ENCODE measurements at places on chromosomes 4 and X.

GRCh38 chrX:13000301-13000811 lies 25.4 kb downstream of the TMSB4X start:
- no peak for DNase-seq

DNA sequence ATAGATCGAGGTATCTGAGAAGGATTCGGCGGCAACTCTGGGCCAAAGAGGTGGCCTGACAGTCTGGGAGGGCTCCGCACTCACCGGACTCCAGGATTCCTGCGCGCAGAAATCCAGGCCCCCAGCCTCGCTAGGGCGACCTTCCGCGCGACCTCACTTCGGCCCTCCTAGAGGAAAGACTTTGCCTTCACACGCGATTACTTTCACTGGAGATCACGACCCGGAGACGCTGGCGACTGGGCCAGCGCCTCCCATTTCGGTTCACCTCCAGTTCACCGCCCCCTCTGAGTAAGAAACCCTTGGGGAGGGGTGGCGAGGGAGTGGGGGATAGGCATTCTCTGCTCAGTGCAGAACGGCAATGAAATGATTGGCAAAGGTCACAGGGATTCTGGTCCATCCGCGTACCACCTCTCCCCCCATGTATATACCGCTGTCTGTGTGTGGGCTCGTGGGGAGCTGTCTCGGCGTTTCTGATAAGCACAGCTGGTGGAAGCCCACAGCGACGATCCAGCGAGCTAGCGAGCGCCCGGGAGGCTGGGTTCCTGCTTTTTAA lies 2.5 kb downstream of the POU3F4 start:
- no peak for DNase-seq

DNA sequence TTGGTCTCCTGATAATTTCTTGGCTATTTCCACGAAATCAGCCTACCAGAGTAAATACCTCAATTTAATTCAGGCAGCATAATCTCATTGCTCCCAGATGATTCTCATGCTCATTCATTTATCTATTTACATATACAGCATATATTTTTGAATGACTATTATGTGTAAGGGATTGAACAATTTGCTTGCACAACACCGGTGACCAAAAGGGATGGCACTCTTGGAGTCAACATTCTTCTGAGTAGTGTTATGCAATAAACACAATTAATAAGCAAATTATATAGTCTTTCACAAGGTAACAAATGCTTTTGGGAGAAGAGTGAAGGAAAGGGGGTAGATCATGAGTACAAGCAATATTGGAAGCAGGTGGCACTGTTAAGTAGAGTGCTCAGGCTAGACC lies 1015.3 kb downstream of the ARAP2 start:
- DNase-seq, result no peak

- no peak for DNase-seq
Observed at GRCh38 chr4:140091305-140091704, 62.7 kb downstream of the MAML3 start.

- DNase-seq, result no peak
Observed at GRCh38 chr4:146976145-146976544, 30.5 kb upstream of the TTC29 start.

GRCh38 chrX:56733459-56734046 lies 4.5 kb downstream of the NBDY start:
- DNase-seq, result peak; percentile 25

DNA sequence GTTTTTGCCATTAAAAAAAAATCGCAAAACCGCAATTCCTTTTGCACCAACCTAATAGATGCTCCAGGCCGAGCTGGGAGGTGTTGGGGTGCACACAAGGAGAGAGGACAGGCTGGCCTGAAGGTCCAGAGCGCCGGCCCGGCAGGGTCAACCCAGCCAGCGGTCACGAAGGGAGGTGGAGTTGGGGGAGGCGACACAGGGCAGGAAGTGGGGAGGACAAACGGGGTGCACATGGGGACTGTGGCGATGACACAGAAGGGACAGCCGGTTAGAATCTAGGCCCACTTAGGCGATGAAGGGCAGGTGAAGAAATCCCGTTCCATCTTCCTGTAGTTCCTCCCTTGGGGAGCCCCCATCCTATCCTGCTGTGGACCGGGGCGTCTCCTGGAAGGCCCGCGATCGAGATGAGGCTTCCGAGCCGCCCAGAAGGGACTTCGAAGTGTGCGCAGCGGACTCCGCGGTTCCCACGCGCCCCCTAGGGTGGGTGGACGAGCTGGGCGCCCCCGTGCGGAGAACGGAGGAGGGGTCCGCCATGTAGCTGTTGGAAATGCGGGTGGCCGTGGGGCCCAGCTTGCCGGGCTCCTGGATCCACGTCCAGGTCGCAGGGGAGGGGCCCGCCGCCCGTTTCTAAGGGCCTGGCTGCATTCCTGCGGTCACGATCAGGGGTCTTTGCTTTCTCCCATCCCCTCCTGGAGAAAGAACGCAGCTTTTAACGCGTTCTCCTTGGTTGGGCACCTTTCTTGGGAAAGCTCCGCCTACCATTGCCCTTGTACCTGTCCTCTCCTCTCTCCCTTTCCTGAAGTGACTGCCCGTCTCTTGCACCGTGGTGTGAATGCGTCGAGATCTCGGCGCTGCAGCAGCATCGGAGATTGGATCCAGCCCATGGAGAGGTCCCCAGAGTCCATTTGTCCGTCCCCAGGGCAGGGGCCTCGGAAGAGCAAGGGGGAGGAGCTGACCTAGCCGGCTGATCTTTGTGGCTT lies 17.0 kb upstream of the HPF1 start:
- DNase-seq, result no peak

DNA sequence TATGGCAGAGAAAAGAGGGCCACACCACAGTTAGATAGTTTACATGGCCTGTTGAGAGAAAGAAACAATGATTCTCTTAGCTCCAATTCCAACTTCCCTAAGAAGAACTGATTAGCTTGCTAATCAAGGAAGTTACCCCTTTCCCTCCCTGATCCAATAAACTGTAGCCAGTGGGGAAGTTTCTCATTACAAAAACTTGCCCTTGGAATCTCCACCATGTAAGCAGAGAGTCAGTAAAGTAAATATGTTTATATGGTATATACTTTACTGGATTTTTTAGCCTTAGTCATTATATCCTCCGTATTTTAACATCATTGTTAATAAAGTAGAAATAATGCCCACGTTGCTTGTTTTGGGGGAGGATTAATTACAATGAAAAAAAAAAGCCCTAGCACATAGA lies 7.7 kb upstream of the ADGRL3 start:
- no peak for DNase-seq
